ENCODE measurements at places on chromosomes 16 and 17. TPM values are rescaled to one million over a fixed set of nuclear protein-coding genes. Genes with fewer than 3 reads are reported as not detected.

GRCh38 chr16:27083861-27084261 lies 17.1 kb downstream of the C16orf82 start:
- DNase-seq = no peak

- DNase-seq = no peak
Measured at GRCh38 chr16:66623755-66624154, 19.3 kb downstream of the CMTM3 start.

DNA sequence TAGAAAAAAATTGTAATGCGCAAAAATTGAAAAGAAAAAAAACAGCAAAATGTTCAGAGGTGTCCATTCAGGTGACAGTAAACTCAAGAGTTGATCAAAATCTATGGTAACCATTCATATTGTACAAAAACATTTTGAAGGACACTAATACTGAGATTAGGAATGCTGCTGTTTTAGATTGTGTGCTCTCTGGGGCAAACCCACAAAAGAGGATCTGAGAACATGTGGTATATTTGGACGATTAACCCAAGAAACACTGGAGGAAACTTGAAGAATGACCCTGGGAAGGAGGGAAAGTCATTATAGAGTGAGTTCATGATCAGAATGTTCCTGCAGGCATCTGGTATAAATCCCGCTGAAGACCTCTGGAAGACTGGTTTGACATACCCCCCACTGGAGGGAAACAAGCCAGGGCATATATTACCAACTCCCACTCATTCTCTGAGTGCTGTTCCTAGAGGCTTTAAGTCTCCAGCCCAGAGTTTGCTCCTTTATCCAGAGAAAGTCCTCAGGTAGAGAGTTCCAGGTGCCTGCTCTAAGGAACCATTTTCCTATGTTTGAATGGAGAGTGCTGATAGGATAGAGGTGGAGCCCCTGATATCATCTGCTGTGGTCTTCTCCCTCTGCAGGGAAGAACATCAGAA lies 1.2 kb downstream of the KRTAP4-2 start:
- no peak for DNase-seq

GRCh38 chr17:17792551-17793377 lies 44.0 kb downstream of the SREBF1 start:
- peak; percentile 89 for DNase-seq

GRCh38 chr17:83057397-83057761 lies 22.0 kb upstream of the METRNL start:
- no peak for DNase-seq

DNA sequence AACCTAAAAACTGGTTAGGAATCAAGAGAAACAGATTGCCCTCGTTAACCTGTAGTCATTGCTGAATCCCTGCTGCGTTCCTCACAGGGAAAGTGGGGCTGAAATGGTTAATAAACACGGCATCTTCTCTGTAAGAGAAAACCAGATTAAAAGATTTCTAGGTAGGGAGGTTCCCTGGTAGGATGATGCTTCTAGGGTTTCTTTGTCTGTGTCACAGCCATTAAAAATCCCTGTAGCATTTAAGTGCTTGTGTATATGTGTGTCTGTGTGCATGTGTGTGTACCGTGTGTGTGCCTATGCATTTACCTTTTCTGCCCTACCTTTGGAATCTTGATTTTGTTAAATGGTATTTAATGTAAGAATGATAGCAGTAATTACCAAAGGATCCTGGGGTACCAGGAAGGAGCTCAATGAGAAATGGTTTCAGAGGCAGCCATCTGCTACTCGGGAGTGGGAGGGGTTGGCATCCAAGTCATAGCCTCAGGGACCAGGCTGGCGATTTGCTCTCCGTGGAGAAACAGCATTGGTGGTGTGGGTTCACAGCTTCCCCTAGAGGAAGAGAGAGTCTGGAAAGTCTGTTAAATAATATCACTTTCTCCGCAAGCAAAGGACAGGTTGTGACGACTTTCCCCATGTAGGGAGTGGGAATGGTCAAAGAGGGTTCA lies 177.1 kb downstream of the HS3ST4 start:
- DNase-seq = no peak

- DNase-seq = no peak
Measured at GRCh38 chr17:7235693-7236665, 1.7 kb upstream of the DVL2 start.

GRCh38 chr16:56662357-56663354 lies 4.9 kb downstream of the MT1F start:
- DNase-seq = no peak

- no peak for DNase-seq
Measured at GRCh38 chr16:51084074-51084928, 66.8 kb downstream of the SALL1 start.

GRCh38 chr17:78679495-78680395 lies 102.3 kb downstream of the CYTH1 start:
- no peak for DNase-seq

GRCh38 chr17:32899236-32900013 lies 22.5 kb upstream of the MYO1D start:
- DNase-seq = no peak

DNA sequence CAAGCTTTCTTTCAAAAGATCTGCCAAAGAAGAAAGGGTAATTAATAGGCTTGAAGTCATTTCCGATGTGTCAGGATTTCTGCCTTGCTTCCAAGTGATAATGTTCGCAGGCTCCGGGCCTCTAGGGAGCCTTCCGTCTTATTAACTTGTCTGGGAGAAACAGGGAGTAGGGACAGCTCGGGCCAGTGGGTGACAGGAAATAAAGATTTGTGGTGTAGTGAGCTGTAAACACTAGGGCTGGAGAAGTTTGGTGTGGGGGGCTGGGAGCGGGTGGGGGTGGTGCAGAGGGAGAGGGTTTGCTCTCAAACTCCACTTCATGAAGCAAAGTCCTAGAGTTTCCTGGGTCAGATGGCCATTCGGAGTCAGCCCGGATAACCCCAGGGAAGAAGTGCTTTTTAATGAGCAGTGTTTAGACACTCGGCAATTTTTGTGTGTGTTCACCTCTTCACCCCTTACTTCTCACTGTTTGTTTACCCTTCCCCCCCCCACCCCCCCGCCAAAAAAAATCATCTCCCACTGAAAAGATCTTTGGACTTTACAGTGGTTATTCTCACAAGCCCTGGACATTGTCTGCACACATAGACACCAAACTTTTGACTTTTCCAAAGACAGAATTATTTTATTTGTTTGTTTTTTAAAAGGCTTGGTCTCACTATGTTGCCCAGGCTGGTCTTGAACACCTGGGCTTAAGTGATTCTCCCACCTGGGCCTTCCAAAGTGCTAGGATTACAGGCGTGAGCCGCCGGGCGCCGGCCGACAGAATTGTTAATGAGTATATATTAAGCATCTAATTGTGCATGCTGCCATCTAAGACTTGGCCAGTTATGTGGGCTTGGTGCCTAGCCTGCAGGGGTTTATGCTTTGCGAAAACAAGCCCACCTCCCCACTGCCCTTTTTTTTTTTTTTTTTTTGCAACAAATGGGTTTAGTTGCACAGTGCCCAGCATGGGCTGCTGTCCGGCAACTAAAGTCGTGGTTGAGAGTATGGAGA lies 196.4 kb downstream of the CCDC182 start:
- DNase-seq = peak; percentile 61

- no peak for DNase-seq
Measured at GRCh38 chr17:74740641-74741387, 3.8 kb downstream of the RAB37 start.

GRCh38 chr17:81891303-81891552 lies 158 bp downstream of the ALYREF start:
- DNase-seq = no peak

DNA sequence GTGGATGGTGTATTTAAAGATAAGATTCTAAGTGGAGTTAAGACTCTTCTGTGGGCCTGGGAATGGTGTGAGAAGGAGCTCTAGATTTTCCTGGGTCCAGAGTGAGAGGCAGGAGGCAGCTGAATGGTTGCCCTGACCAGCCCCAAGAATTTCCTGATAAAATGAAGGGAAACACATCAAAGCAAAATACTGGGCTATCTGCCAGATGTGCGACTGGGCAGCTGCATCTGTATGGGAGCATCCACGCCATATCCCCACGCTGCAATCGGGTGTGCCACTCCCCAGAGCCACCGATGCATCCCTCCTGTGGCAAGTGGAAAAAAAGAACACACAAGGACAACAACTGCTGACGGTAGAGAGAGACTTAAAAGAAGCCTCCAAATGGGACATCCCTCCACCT lies 84.3 kb upstream of the COX10 start:
- no peak for DNase-seq

DNA sequence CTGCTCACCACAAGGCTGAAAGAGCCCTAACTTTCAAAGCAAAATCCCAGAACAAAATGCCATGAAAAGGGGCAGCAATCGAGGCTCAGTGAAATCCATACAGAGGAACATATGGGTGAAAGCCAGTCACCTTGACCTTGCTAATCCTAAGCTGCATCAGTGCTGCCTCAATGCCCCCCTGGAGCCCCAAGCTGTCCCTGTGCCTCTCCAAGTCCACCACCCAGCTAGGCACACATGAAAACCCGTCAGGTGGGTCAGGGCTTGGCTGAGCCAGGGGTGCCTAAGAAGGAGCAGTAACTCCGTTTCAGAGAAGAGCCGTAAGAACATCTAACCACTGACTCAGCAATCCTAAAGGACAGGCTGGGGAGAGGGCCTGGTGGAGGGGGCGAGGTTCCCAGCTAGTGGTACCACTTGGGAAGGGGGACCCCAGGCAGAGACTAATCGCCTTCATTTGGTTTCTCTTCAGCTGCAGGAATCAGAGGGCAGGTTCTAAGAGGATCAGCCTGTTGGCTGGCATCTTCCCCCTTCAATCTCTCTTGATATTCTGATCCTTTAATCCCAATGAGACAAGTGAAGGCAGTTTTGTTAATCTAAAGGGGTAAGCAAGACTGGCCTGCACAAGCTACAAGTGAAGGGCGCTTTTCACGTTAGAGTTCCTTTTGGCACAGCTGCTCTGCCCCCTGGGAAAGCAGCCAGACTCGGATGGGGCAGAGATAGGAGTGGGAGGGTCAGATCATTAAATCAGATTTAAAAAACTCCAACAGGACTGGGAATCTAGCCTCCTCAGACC lies 7.6 kb downstream of the PITPNA start:
- no peak for DNase-seq

DNA sequence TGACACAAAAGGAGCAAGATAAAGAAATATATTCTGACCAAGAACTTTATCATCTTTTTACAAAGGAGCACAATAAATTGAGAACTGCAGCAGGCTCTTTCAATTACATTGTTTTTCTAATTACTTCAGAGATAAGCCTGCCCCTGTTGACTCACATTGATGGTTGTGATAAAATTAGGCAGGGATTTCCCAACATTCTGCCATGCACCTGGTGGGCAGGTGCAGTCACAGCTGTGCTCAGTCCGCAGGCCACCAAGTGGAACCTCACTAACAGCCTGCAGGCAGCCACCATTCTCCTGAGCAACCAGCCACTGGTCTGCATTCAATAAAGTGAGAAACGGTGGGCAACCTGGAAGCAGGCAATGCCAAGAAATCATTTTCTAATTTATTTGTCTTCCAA lies 5.1 kb downstream of the FANCA start:
- DNase-seq = no peak

GRCh38 chr17:3981455-3981854 lies 17.2 kb upstream of the ATP2A3 start:
- no peak for DNase-seq

DNA sequence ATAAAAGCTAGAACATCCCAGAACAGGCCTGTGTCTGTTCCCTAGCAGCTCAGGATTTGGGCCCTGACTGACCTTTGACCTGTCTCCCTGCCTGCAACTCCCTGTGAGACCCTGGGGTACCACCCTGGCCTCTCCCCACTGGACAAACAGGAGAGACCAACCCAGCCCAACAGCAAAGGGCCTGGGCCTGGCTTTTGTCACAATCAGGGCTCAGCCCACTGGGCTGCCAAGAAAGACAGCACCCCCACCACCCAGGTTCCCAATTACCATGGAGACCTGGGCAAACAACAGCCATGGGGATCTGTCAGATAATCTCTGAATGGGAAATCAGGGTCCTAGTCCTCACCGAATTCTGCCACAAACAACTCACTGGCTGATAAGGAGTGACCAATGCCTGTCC lies 11.1 kb downstream of the PLLP start:
- no peak for DNase-seq

SKAP1 gene
- polyA plus RNA-seq = not detected

CHST5 gene
- polyA plus RNA-seq = 0.02 TPM

MT4 gene
- polyA plus RNA-seq = not detected

TBX6 gene
- not detected for polyA plus RNA-seq

TNFRSF17 gene
- not detected for polyA plus RNA-seq

SALL1 gene
- 0.10 TPM for polyA plus RNA-seq

Measured in fibroblast of lung (primary cell).